Aorta (tissue), 5 donors: ENCODE measurements at places on chromosomes 5 and 9. TPM values are rescaled to one million over a fixed set of nuclear protein-coding genes. Genes with fewer than 3 reads are reported as not detected.

DNA sequence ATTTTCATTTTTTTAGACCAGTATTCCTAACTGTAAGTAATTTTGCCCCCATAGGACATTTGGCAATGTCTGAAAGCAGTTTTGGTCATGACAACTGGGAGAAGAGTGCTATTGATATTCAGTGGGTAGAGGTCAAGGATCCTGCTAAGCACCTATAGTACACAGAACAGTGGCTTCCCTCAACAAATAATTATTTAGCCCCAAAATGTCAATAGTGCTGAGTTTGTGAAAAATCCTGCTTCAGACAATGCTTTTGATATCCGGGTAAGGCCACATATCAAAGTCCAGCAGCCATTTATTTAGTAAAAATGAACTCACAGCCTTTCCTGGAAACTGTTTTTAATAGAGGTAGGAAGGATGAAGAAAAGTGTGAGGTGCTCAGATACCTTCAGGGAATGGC lies 8.1 kb upstream of the TARS1 start:
- no peak overlapping the region for H3K27ac ChIP-seq
- no peak overlapping the region for H3K4me3 ChIP-seq
- H3K36me3 ChIP-seq: no peaks in the 10 kb centered on the region
- no peaks in the 10 kb centered on the region for H3K4me1 ChIP-seq

DNA sequence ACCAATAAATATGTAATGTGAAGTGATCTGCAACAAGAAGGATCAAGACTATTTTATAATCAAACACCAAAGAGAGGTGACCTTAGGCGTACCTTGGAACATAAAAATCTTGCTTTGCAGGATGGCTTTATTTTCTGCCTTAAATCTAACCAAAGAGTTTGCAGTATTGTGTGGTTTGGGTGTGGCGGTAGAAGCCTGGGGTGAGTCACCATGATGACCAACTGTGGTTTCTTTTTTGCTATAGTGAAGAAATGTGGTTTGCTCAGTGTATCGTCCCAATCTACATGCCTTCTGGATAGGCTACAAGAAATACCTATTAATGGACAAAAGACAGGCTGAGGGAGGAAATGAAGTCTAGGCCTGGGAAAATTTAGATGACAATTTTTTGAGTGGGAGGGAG lies 5.1 kb upstream of the CAST start:
- no peaks in the 10 kb centered on the region for H3K36me3 ChIP-seq
- H3K27me3 ChIP-seq: no peaks in the 10 kb centered on the region
- DNase-seq: no peak
- no peaks in the 10 kb centered on the region for H3K4me1 ChIP-seq

GRCh38 chr5:107669096-107670031 lies 1.4 kb downstream of the EFNA5 start:
- H3K27me3 ChIP-seq: no peaks in the 10 kb centered on the region
- H3K4me3 ChIP-seq: peak overlapping the region; percentile 52
- H3K27ac ChIP-seq: no peak overlapping the region
- peak; percentile 44 for DNase-seq
- no peaks in the 10 kb centered on the region for H3K4me1 ChIP-seq

The EQTN gene
- total RNA-seq: 0.58 TPM

The SREK1 gene
- total RNA-seq: 94.3 TPM

The FYB1 gene
- 45.8 TPM for total RNA-seq

The ARL14EPL gene
- total RNA-seq: 0.63 TPM

DNA sequence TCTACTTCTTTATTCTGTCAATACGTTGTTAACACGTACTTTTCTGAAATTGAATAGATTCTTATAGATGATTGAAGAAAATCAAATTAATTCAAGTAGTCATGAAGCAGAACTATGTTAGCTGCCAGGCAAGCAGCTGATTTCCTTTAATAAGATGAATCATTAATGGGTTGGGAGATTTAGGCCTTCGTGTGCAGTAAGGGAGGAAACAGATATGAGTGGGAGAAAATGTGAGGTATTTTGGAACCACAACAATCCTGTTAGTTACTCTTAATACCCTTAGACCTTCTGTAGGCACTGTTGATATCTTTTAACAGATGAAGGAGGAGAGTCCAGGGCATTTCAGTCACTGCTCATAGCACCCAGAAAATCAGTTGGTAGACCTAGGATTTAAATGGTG lies 121.0 kb downstream of the AOPEP start:
- no peaks in the 10 kb centered on the region for H3K36me3 ChIP-seq
- no peaks in the 10 kb centered on the region for H3K4me1 ChIP-seq
- no peak overlapping the region for H3K4me3 ChIP-seq
- DNase-seq: no peak
- no peaks in the 10 kb centered on the region for H3K27me3 ChIP-seq

- H3K27me3 ChIP-seq: no peaks in the 10 kb centered on the region
- H3K36me3 ChIP-seq: no peaks in the 10 kb centered on the region
- no peaks in the 10 kb centered on the region for H3K4me1 ChIP-seq
- DNase-seq: no peak
Observed at GRCh38 chr5:155689406-155689805, 637.6 kb upstream of the SGCD start.

The NXNL2 gene
- total RNA-seq: 2.2 TPM

- H3K4me3 ChIP-seq: no peak overlapping the region
- peaks cover 2% of the 10 kb centered on the region for H3K36me3 ChIP-seq
- DNase-seq: no peak
- H3K4me1 ChIP-seq: no peaks in the 10 kb centered on the region
- H3K27ac ChIP-seq: no peak overlapping the region
Observed at GRCh38 chr9:6805532-6805931, 47.8 kb downstream of the KDM4C start.

GRCh38 chr5:152465140-152465539 lies 60.1 kb upstream of the NMUR2 start:
- H3K27ac ChIP-seq: no peak overlapping the region
- H3K4me1 ChIP-seq: no peaks in the 10 kb centered on the region
- H3K4me3 ChIP-seq: no peak overlapping the region
- no peaks in the 10 kb centered on the region for H3K36me3 ChIP-seq

DNA sequence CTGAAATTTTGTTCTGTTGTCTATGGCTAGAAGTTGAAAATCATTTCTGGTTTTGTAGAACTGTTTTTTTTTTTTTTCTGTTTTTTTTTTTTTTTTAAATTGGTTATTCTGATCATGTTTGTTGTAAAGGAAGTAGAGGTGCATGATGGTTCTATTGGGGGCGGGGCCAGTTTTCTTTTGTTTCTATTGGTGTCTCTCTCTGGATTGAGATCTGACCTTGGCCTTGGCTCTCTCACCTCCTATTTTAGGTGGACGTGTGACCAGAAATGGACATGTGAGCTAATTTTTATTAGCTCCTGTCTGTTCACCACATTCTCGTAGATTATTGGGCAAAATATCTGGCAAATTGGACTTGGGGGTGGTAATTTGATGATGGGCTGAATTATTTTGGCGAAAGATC lies 3.2 kb downstream of the ZNF618 start:
- H3K27me3 ChIP-seq: no peaks in the 10 kb centered on the region
- H3K4me3 ChIP-seq: no peak overlapping the region
- H3K36me3 ChIP-seq: no peaks in the 10 kb centered on the region
- peaks cover 3% of the 10 kb centered on the region for H3K4me1 ChIP-seq

DNA sequence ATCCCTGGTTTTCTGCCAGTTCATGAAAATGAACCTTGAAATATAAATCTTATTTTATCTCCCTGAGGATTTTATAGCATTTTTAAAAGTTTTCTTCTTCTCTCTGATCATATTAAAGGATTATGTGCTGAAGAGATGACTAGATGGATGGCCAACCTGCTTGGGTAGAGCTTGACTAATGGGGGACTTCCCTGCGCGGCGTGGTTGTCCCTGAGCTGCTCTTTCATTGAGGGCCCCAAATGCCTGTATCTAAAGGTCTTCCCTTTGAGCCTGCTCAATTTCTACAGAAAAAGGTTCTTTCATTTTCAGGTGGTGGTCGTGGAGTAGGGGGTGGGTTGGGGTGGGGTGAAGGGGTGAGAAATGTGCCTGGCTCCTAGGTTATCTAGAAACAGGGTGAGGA lies 20.5 kb upstream of the CDKN2AIPNL start:
- no peaks in the 10 kb centered on the region for H3K4me1 ChIP-seq
- H3K27ac ChIP-seq: no peak overlapping the region
- peak; percentile 12 for DNase-seq
- no peak overlapping the region for H3K4me3 ChIP-seq
- H3K27me3 ChIP-seq: no peaks in the 10 kb centered on the region

GRCh38 chr5:128228521-128228920 lies 145.0 kb downstream of the SLC12A2 start:
- DNase-seq: no peak
- no peaks in the 10 kb centered on the region for H3K4me1 ChIP-seq
- no peak overlapping the region for H3K4me3 ChIP-seq
- no peaks in the 10 kb centered on the region for H3K27me3 ChIP-seq
- no peaks in the 10 kb centered on the region for H3K36me3 ChIP-seq

- no peaks in the 10 kb centered on the region for H3K36me3 ChIP-seq
- no peak for DNase-seq
- H3K4me3 ChIP-seq: no peak overlapping the region
- no peaks in the 10 kb centered on the region for H3K4me1 ChIP-seq
- H3K27ac ChIP-seq: peak overlapping the region; percentile 60
Observed at GRCh38 chr9:104969116-104969515, 41.2 kb upstream of the ABCA1 start.

The HTR4 gene
- not detected for total RNA-seq

- no peak overlapping the region for H3K27ac ChIP-seq
- H3K27me3 ChIP-seq: no peaks in the 10 kb centered on the region
- H3K4me1 ChIP-seq: no peaks in the 10 kb centered on the region
- no peak for DNase-seq
- no peak overlapping the region for H3K4me3 ChIP-seq
- peaks cover 13% of the 10 kb centered on the region for H3K36me3 ChIP-seq
Observed at GRCh38 chr5:151128817-151129216, 28.8 kb downstream of the ANXA6 start.

- H3K27ac ChIP-seq: no peak overlapping the region
- DNase-seq: no peak
- H3K36me3 ChIP-seq: no peaks in the 10 kb centered on the region
- no peaks in the 10 kb centered on the region for H3K4me1 ChIP-seq
- no peak overlapping the region for H3K4me3 ChIP-seq
Observed at GRCh38 chr5:135151256-135151655, 117.2 kb upstream of the PITX1 start.

DNA sequence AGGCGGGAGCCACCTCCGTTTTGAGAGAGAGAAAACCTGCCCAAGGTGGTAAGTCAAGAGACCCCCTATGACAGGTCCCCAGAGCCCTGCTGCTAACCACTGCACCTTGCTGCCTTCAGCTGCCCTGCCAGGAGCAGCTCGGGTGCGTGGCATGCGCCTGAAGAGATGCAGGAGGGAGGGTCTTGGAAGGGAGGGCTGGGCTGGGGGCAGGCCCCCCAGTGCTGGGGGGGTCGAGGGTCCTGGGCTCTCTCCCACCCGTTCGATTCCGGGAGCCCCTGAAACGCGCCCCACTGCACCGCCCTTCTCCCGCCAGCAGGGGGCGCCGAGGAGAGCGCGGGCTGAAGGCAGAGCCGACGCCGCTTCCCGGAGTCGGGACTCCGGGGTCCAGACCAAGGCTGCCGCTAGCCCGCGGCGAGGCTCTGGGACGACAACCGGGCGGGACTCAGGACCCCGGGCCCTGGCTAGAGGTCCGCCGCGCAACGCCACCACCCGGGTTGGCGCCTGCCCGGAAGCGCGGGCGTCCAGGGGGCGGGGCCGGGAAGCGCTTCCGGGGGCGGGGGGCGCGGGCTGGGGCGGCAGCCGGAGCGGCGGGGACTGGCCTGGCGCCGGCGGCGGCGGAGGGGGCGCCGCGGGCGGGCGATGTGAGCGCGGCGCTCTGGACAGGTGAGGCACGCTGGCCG lies at the start of gene ZBTB34:
Gene ZBTB34 (plus strand): TSS at position 563 of the 680 bp plus-strand sequence. CDS start 18,761 bp downstream, outside the sequence.
- peak within 1 kb of the TSS; percentile 58 for H3K27ac ChIP-seq
- H3K4me1 ChIP-seq: peaks cover 11% of the 10 kb centered on the region
- H3K36me3 ChIP-seq: no peaks in the 10 kb centered on the region
- DNase-seq: peak; percentile 88

- no peaks in the 10 kb centered on the region for H3K36me3 ChIP-seq
- no peak for DNase-seq
- H3K27ac ChIP-seq: no peak overlapping the region
- peaks cover 2% of the 10 kb centered on the region for H3K27me3 ChIP-seq
Observed at GRCh38 chr9:124639637-124640036, 131.5 kb downstream of the NR6A1 start.
